Brain pericyte (primary cell): ENCODE measurements at places on chromosomes 12 and 14.
A peak's percentile ranks its signal among the peaks of the same experiment; 100 is the strongest.

GRCh38 chr12:97564236-97564635 lies 101.6 kb downstream of the RMST start:
- no peak for DNase-seq

DNA sequence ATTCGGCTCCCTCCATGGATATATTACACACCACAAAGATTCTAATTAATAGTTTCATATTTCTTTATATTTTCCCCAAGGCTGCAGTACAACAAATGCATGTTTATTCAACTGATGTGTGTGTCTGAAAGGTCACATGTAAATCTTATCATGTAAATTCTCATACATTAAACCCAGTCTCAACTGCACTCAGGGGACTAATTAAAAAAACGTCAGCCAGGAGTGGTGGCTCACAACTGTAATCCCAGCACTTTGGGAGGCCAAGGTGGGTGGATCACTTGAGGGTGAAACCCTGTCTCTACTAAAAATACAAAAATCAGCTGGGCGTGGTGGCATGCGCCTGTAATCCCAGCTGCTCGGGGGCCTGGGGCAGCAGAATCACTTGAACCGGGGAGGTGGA lies 67.8 kb downstream of the MAP3K9 start:
- DNase-seq, result no peak

DNA sequence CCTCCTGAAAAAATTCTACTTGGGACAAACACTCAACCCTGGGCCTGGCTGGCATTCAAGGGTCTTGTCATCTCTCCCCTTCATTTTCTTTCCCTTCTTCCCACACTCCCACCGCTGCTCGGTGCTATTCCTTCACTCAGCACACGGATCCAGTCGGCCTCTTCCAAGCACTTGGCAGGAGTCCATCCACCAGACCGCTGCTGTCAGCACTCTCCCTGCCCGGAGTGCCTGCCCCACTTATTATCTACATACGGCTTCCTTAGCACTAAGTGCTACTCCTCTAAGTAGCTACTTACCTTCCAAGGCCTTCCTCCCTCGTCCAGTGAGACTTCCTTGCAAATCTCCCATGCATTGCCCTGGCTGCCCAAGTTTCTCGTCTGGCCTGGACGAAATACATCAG lies 29.8 kb downstream of the CALM1 start:
- no peak for DNase-seq

DNA sequence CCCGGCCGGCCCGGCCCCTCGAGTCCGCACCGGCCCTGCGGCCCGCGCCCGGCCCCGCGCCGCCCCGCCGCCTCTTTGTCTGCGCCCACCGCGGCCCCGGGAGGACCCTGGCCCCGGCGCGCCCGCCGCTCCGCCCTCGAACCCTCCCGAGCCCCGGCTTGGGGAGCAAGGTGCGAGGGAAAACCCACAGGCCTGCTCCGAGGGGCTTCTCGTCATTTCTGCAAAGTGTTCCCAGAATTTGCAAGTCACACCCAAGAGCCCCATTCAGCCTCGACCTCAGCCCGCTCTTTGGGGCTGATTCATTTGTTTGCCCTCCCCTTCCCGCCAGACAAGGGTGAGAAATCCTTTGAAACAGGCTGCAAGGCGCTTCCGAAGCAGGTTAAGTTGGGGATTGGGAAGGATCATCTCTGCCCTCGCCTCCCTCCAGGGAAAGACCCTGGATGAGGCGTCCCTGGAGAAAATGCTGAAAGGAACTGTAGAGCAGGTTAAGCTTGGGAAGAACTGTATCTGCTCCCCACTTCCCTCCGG lies 325 bp upstream of the CLIP1 start:
- no peak for DNase-seq

- peak; percentile 100 for DNase-seq
Measured at GRCh38 chr14:22929104-22929960, at the start of gene PRMT5. Gene PRMT5 (minus strand): TSS chr14:22929376. CDS start chr14:22929361, 15 bp downstream.

DNA sequence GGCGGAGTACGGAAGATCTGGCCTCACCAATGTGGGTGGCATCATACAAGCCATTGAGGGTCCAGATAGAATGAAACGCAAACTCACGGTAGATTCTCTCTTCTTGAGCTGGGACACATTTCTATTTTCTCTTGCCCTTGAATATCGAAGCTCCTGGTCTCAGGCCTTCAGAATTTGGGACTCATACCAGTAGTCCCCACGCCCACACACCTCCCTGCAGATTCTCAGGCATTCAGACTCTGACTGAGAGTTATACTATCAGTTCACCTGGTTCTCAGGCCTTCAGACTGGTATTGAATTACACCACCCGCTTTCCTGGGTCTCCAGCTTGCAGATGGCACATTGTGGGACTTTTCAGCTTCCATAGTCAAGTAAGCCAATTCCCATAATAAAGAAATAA lies 37.8 kb downstream of the EIF2S3B start:
- DNase-seq, result no peak

GRCh38 chr12:55250944-55251343 lies 6.5 kb downstream of the OR6C74 start:
- DNase-seq, result no peak

DNA sequence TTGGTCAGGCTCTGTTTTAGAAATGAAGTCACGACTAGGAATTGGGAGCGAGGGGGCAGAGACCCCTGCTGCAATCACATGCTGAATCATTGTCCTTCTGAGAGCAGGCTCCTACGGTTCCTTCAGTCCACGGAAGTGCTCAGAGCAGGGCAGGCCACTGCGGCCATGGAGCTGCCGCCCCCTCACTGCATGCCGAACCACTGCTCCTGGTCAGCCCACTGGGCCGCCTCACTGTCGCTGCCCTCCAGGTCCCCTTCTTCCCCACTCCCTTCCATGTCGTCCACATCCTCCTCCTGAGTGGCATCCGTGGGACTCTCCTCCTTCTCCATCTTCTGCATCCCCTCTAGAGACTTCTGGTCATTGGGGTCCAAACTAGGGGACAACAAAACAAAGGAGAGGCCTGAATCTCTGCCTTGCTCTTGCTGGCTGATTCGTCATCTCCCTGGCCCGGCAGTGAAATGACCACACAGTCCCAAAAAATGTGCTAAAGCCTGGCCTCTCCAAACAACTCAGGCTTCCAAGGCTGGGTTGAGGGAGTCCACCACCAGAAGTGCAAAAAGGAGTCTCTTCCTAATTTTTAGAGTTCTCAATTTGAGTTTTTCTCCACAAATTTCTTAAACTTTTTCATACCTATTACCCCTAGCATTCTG lies 29.4 kb downstream of the ANAPC7 start:
- no peak for DNase-seq

DNA sequence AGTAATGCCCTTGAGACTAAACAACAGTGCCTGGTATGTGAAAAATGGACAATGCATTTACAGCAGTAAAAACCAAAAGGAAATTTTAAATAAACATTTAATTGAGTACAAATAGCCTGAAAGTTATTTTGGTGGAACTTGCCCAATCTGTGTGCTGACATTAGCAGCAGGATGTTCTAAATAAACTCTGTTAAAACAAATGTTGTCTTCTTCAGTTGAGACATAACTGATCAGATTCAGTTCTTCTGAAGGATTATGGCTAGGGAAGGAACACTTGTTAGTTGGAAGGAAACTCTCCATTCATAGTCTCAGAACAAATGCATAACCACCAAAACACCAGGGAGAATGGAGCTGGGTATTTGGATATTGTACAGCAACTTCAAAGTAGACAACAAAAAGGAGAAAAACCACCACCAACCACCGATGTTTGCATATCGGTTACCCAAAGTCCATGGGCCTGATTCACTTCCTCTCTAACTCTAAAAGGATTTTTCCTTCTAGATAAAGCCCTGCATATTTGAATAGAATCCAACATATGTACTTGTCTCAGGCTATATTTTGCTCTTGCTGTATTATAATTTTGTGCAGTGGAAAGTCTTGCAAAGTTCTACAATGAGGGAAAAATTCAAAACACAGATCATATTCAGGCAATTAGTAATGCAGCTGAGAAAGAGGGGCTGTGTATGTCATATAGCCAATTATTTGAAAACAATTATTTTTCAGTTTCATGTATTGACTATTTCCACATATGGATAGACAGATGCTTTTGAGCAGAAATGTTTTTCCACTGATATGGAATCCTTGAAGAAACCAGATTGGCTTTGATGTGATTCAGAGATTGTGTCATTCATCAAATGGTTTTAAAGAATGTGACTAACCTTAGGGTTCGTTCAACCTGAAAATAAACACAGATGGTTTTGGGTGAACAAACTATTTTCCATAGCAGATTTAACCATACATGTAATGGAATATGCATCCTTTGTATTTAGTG lies 152.2 kb upstream of the BMP4 start:
- peak; percentile 5 for DNase-seq

- no peak for DNase-seq
Measured at GRCh38 chr12:42094277-42094676, 50.4 kb downstream of the GXYLT1 start.

DNA sequence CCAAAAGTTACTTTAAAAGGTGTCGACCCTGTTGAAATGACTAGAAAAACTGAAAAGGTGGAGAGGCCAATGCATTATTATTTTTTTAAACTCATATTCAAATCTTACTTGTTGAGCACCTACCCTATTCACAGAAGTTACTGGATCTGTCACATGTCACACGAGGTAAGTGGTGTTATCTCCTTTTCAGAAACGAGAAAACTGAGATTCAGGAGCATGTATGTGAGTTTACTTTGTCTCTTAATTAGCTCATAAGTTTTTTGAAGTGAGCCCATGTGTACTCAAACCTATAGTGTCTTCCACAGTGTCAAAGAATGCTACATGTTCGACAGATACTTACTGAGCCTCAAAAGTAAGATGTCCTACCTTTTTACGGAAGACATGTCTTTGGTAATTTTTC lies 81.8 kb upstream of the EGLN3 start:
- no peak for DNase-seq

DNA sequence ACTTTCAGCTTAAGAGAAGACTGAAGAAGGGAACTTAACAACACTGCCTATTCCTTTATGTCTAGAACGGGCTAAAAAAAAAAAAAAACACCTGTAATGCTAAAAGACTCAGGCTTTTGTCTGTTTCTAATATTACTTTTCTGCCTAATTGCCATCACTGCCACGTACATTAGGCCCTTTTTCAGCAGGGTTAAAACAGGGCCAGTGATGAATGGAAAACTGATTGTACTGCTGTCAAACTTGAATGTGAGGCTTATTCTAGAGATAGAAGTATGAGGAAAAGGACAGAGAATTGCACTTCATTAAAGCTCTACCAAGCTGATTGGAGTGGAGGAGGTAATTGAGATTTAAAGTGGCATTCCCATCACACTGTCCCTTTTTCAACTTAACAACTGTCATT lies 535.8 kb downstream of the PRKD1 start:
- no peak for DNase-seq

- DNase-seq, result no peak
Measured at GRCh38 chr12:50525422-50525821, 20.6 kb downstream of the DIP2B start.

- peak; percentile 39 for DNase-seq
Measured at GRCh38 chr14:89284333-89285058, 132.5 kb downstream of the FOXN3 start.

- no peak for DNase-seq
Measured at GRCh38 chr14:59271256-59271655, 82.8 kb downstream of the DAAM1 start.

DNA sequence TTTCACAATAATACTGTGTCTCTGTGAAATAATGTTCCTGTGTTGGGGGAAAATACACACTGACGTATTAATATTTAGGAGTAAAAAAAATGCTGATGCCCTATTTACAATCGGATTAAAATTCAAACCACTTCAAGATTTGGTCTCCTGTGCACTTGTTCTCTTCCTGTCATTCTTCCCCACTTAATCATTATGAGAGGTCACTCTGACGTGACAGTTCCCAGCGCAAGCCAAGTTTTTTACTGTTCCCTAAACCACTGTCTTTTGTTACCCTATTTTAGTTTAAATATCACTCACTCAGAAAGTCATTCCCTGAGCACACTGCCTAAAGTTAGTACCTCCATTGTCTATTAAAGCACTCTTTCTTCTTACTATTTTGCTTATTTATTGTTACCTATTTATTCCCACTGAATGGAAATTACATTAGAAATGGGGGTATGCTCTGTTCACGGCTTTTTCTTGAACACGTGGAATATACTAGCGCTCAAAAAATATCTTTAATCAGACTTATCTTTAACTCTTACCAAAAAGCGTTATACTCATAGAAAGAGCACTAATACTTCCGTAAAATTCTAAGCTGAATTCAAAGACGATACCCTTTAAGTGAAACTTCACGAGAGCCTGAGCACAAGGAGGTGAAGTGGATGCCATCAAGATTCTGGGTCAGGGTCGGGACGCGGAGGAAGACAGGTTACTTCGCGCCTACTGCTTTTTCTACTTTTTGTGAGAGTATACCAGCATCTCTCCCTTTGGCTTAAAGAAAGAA lies 670 bp upstream of the PSMA3 start:
- no peak for DNase-seq

- DNase-seq, result no peak
Measured at GRCh38 chr12:27780612-27781408, 774 bp upstream of the MANSC4 start.

DNA sequence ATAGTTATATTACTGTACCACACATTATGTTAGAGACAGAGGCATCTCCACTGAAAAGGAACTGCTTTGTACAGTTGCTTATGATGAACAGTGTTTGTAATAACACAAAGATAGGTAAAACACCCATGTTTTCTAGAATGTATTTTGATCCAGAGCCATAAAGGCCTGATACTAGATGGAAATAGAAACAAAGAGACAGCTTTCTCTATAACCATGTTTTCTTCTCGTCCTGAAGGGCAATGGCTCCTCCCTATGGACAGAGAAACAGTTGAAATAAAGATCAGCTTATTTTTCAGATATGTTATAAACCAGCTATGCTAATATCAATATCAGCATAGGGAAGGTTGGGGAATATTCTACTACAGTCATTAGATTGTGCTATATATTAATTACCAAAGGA lies 109.2 kb downstream of the ATXN7L3B start:
- no peak for DNase-seq

- no peak for DNase-seq
Measured at GRCh38 chr12:103882861-103883596, 42.0 kb upstream of the NT5DC3 start.

GRCh38 chr12:132169376-132169775 lies 25.1 kb downstream of the NOC4L start:
- no peak for DNase-seq

- no peak for DNase-seq
Measured at GRCh38 chr12:124713436-124714082, 146.1 kb upstream of the NCOR2 start.

- DNase-seq, result no peak
Measured at GRCh38 chr12:96398424-96399119, 1.7 kb downstream of the CDK17 start.

- DNase-seq, result no peak
Measured at GRCh38 chr14:100275214-100275613, 31.0 kb downstream of the SLC25A29 start.

DNA sequence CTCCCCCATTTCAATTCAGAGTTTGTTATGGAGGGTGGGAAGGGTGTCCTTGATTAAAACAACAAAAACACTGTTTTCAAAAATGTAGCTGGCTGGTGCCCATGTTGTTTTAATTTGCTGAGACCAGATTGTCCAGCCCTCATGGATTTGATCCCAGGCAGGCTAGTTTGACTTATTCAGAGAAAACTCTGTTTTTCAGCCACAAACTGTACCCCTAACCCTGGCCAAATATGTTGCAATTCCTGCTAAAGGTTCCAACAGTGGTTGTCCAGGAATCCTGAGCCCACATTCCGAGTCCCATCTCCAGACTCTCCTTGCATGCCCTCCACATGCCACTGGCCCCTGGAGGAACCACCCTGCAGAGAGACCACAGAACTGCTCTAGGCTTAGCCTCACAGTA lies 36.0 kb downstream of the MAP1LC3B2 start:
- DNase-seq, result no peak

GRCh38 chr12:27841392-27841882 lies 61.4 kb upstream of the MANSC4 start:
- DNase-seq, result no peak
